Activated T-helper 1 cell treated with anti-CD3 and anti-CD28 coated beads, Interleukin-12 subunit alpha, Interleukin-12 subunit beta, Interleukin-2, Interleukin-4 antibody, amounts not matched to agents 30 ng/mL and 10 ng/mL and 1 ng/mL, durations not matched to agents 14 hours and 24 hours and 36 hours (primary cell): ENCODE measurements at places on chromosomes 7 and 10.

DNA sequence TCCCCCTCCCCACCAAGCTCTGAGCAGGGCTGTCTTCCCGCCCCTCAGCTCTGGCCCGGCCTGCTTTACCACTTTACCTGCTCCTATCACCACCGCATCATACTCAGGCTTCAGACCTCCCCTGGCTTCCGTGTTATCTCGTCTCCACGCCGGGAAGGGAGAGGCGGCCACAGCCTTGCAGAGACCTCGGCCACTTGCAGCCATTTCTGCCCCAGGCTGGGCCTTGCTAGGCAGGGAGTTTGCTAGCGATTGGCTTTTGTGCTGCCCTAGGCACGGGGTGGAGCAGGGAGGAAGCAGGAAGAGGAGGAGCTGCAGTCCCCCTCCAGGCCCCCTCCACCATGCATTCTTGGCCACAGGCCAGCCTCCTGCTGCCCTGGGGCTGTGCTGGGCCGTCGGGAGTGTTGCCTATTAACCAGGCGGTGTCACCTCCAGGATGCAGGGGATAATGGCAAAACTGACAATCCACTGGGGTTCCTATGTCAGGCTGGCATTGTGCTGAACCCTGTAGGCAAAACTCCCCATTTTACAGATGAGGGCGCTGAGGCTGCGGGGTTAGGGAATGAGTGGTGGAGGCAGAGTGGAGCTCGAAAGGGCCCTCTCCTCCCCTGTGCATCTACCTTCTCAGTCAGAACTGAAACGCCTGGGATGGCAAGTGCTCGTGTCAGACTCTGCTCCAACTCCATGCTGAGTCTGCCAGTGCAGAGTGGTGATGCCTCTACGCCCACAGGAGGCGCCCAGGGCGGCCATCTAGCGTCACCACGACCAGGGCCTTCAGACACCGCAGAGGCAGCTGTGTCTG, at the start of gene PYROXD2:
PYROXD2 (minus strand) TSS at position 251 of the 799 bp plus-strand sequence; CDS start at position 204, 47 bp downstream.
- peak; percentile 17 for DNase-seq

GRCh38 chr7:123769371-123769770, 20.6 kb upstream of the WASL start:
- no peak for DNase-seq

- DNase-seq = no peak
Measured at GRCh38 chr10:3781468-3782145, 3.4 kb downstream of the KLF6 start.

DNA sequence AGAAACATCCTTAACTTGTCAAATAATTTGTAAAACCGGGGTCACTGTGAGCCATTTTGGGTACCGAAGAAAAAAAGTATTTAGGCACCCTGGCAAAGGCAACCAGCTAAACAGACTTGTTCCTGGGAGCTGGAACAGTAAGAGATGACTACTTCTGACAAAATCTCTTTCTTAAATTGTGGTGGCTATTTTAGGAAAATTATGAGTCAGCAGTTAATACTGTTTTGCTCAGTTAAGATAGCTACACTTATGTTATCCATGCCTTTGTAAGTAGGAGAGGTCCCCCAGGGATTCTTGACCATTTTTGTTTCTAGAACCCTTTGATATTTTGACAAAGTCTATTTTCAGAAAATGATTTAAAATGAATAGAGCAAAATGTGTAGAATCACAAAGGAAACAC, 68.7 kb downstream of the TAX1BP1 start:
- no peak for DNase-seq

GRCh38 chr7:38716397-38716796, 85.2 kb upstream of the AMPH start:
- DNase-seq = no peak

GRCh38 chr7:127365164-127365956, 27.1 kb downstream of the ZNF800 start:
- no peak for DNase-seq

- DNase-seq = no peak
Measured at GRCh38 chr10:27319752-27320431, 79.3 kb upstream of the ACBD5 start.

DNA sequence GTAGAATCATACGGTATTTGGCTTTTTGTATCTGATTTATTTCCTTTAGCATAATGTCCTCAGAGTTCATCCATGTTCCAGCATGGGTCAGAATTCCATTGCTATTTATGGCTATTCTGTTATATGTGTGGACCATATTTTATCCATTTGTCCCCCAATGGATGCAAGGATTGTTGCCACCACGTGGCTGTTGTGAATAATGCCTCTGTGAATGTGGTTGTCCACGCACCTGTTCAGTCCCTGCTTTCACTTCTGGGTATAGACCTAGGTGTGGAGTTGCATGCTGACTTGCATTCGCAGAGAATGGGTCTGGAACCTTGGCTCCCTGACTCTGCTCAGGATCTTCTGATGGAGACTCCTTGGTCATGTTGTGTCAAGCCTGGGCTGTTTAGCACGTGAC, 199.9 kb downstream of the CAMK1D start:
- DNase-seq = no peak

DNA sequence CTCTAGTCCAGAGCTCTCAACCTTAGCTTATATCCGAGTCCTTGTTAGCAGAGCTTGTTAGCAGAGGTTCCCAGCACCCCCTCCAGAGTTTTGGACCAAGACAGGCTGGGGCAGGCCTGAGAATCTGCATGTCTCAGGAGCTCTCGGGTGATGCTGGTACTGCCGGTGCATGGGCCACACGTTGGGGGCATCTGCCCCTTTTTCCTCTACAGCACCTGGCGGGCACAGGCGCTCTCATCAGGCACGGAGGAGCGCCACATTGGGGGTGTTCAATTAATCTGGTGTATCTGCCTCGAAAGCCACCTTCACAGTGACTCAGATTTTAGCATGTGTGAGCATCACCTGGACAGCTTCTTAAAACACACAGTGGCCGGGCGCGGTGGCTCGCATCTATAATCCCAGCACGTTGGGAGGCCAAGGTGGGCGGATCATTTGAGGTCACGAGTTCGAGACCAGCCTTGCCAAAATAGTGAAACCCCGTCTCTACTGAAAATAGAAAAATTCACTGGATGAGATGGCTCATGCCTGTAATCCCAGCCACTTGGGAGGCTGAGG, 117.7 kb downstream of the ELFN1 start:
- DNase-seq = no peak

GRCh38 chr7:151428378-151429236, 11.3 kb downstream of the CRYGN start:
- DNase-seq = no peak

GRCh38 chr7:2079332-2080059, 153.2 kb downstream of the MAD1L1 start:
- DNase-seq = no peak

DNA sequence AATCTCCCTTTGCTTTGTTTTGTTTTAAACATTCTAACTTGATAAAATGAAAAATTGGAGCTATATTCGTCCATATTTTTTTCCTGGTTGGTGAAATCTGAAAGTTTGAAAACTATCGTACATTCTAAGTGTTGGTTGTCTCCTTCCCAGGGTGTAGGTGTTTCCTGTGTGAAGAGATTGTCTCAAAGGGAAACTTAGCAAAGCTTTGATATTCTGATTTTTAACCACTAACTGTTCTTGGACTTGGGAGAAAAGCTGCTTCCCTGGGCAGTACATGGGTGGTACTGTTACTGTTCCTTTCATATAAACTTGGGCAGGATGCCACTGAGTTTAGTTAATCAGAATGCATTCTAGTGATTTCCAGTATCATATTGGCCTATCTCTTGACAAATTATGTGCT, 253.5 kb upstream of the LRGUK start:
- DNase-seq = no peak

DNA sequence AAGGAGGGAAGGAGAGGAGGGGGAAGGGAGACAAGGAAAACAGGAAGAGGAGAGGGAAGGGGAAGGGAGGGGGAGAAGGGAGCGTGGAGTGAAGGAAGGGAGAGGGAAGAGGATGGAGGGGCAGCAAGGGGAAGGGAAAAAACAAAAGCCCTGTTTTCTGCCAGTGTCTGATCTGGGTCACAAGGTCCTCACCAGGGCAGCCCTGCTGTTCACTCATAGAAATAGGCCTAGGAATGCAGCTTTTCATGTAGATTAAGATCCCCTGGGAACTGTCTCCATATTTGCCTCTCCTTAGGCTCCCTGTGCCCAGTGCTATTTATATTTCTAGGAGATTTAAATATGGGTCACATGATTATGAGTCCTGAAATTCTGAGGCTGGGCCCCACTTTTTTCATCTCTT, 790.7 kb downstream of the TNS3 start:
- DNase-seq = no peak

- no peak for DNase-seq
Measured at GRCh38 chr10:91512458-91512857, 102.3 kb downstream of the HECTD2 start.

GRCh38 chr7:108071551-108071950, 58.6 kb downstream of the LAMB4 start:
- DNase-seq = no peak

DNA sequence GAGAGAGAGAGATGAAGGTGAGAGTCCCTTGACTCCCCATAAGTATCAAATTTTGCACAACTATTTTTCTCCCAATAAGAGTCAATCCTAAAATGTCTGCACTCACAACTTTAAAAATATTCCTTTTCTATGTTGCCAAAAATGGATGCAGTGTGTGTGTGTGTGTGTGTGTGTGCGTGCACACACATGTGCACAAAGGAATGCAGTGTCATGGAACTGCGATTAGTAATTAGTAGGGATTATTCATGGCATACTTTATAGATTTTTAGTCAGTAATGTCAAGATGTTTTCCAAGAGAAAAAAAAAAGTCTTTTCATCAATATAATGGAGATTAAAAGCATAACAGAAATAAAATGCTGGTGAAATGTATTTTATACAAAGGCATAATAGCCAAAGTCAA, 179.1 kb upstream of the LRRTM3 start:
- DNase-seq = no peak

DNA sequence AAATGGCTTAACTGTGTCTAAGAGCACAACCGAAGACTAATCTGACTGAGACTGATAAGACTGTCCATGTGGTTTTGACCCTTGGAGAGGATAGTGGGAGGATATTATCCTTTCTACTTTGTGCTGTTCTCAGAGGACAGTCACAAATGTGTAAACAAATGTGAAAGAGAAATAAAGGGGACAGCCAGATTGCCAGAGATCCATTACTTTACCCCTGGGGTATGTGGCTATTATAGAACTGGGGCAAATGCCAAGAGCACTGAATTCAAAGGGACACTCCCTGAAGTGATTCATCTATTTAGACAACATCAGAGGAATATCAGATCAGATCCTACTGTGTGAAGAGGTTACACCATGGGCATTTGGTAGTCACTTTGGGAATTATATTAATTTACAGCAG, 154.7 kb downstream of the RNLS start:
- DNase-seq = no peak

DNA sequence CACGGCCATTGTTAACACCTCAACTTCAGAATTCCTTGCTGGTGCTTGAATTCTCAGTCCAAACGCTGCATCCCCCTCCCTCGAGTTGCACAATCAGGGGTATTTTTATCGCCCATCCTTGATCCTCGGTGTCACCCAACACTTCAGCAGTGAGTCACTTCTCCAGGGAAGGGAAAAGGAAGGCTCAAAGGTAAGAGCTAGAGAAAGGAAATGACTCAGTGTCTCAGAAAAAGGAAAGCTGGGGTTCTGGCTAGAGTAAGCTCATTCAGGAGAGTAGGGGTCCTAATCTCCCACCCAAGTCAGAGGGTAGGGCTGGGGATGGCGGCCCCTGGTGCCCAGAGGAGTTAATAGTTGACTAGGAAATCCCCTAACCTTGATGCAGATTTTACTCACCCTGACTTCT, 39.8 kb upstream of the TRIM8 start:
- DNase-seq = no peak

GRCh38 chr10:99540657-99541531, 8.2 kb downstream of the NKX2-3 start:
- DNase-seq = no peak

DNA sequence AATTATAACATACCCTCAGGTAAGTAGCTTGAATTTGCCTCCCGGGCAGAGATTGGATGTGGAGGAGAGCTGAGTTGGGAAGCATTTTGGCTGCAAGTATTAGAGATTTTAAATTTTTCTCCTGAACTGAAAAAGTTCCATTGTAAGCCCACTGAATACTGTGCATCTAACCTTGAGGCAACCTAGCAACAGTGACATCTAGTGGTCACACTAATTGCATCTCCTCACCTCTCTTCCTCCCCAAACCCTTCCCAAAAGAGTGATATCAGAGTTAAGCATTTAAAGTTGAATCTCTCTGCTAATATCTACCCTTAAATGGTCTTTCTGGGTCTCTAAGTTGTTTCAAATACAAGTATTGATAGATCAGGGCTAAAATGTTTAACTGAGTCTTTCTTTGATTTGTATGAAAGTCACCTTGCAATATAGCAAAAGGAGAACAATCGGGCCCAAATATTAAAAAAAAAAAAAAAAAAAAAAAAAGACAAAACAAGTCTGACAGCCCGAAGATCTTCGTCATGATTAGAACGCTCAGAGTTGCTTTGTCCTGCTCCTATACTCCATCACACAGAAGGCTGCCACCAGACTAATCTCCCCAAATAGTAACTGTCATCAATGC, 40.4 kb upstream of the DLX5 start:
- no peak for DNase-seq

DNA sequence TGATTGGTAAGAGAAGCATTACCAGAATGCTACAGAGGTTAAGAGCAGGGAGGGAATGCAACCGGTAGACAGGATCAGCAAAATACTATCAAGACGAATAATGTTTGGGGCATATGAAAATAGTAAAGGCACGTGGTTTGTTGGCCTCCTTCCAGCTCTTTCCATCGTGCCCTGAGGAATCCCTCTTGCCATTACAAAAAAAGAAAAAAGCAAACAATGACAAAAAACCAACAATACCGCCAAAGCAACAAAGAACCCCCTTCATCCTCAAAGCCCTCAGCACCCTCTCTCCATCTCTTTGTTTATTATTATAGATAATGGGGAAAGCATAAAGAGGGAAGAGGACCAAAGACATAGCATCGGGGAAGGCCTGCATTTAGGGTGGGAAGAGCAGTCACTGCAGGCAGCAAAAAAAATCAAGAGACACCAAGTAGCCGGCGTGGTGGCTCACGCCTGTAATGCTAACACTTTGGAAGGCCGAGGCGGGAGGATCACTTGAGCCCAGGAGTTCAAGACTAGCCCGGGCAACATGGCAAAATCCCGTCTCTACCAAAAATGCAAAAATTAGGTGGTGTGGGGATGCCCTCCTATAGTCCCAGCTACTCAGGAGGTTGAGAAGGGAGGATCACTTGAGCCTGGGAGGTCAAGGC, 78.0 kb downstream of the HIP1 start:
- DNase-seq = no peak

DNA sequence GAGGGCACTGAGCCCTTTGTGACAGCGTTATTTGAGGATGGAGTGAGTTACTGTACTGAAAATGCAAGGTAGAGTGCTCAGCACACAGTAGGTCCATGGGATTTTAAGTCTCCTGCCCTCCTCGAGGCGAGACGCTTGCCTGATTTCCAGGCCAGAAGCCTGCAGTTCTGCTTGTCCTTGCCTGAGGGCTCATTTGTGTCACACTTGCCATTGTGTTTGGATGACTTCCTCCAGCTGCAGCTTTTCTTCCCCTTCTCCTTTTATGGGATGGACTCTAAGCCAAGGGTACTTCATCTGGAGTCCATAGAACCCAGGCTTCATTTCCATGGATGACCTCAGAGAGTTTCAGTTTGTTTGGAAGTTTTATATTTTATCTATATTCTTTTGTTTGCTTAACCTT, 304.2 kb upstream of the BMPER start:
- no peak for DNase-seq
